ENCODE measurements at places on chromosomes 4 and X. TPM values are rescaled to one million over a fixed set of nuclear protein-coding genes. Genes with fewer than 3 reads are reported as not detected.

DNA sequence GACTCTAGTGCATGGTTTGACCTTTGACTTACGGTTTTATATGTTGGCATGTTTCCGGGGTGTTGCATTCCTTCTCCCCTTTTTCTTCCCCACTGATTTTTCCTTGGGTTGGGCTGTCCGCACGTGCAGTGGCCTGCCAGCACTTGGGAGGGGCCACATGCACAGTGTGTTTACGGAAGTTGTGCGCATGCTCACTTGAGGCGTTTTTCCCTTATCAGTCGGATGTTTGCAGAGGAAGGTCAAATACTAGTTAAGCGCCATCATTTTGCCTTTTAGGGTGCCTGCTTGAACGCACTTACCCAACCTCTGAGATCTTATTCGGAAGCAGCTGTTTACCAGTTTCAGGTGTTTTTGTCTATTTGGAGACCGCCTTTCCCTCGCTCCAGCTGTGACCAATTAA lies 653.9 kb upstream of the AADAT start:
- DNase-seq: no peak
- no peaks in the 10 kb centered on the region for H3K4me1 ChIP-seq
- no peaks in the 10 kb centered on the region for H3K36me3 ChIP-seq

- no peak overlapping the region for H3K27ac ChIP-seq
- no peaks in the 10 kb centered on the region for H3K4me1 ChIP-seq
- no peaks in the 10 kb centered on the region for H3K27me3 ChIP-seq
- H3K4me3 ChIP-seq: no peak overlapping the region
- no peaks in the 10 kb centered on the region for H3K36me3 ChIP-seq
These were observed 9.5 kb downstream of the FRG2 start for GRCh38 chr4:190017357-190018200.

DNA sequence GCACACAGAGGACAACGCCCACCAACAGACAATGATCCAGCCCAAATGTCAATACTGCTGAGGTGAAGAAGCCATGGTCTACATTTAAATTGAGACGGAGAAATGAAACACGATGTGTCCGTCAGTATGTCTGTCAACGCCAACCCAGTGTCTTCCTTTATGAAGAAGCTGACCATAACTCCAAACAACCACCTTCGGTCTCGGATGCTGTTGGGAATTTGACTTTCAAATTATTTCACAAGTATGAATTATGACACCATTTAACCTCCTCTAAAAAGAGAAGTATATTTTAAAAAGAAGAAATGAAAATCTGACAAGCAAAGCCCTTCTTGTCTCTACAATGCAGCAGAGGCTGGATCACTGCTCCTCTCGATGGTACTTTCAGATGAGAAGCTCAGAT lies 123.7 kb upstream of the MAP3K15 start:
- peaks cover 6% of the 10 kb centered on the region for H3K36me3 ChIP-seq
- H3K27me3 ChIP-seq: no peaks in the 10 kb centered on the region
- peaks cover 36% of the 10 kb centered on the region for H3K4me1 ChIP-seq
- no peak for DNase-seq
- no peak overlapping the region for H3K27ac ChIP-seq

DNA sequence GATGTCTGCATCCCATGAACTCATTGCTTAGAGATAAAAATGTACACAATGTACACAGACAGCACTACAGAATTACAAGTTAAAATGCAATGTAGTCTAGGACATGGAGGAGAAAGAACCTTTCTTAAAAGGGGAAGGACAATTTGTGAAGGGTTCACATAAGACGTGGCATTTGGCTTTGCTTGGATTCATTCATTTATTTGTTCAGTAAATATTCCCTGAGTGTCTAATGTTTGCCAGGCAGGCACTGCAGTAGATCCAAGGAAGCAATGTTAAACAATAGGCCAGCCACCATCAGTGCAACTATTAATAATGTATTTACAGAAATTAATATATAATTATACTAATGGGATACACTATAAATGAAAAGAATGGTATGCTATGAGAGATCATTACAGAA lies 94.4 kb downstream of the GRIA2 start:
- no peak for DNase-seq
- no peaks in the 10 kb centered on the region for H3K4me1 ChIP-seq
- H3K4me3 ChIP-seq: no peak overlapping the region
- no peaks in the 10 kb centered on the region for H3K27me3 ChIP-seq
- no peak overlapping the region for H3K27ac ChIP-seq

Gene WNK3
- total RNA-seq: 3.9 TPM

Gene RRH
- not detected for total RNA-seq

DNA sequence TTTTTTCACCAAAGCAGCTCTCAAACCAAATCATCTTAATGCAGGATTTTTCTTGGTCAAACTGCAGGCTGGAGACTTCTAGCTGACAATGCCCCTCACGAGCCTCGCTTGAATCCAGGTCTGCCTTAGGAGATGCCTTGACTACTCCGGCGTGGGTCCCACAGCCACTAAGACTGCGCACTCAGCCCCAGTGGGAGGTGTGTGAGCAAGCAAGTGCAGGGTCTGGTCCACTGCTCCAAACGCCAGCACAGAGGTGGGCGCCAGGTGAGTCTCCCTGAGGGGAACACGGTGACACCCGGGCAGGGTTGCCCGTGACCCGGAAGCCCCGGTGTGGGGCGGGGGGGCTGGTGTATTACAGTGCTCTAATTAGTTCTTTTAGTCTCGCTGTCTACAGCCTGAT lies 838.3 kb downstream of the NLGN4X start:
- no peak overlapping the region for H3K27ac ChIP-seq
- DNase-seq: no peak
- no peaks in the 10 kb centered on the region for H3K27me3 ChIP-seq
- H3K4me3 ChIP-seq: no peak overlapping the region

- no peaks in the 10 kb centered on the region for H3K27me3 ChIP-seq
- H3K4me1 ChIP-seq: no peaks in the 10 kb centered on the region
- H3K27ac ChIP-seq: no peak overlapping the region
- no peak for DNase-seq
These were observed 82.2 kb upstream of the FRG1 start for GRCh38 chr4:189858435-189858834.

GRCh38 chrX:136021160-136021559 lies 35.9 kb downstream of the SLC9A6 start:
- no peak overlapping the region for H3K4me3 ChIP-seq
- no peak for DNase-seq
- peaks cover 8% of the 10 kb centered on the region for H3K36me3 ChIP-seq
- H3K4me1 ChIP-seq: no peaks in the 10 kb centered on the region
- H3K27ac ChIP-seq: no peak overlapping the region
- no peaks in the 10 kb centered on the region for H3K27me3 ChIP-seq

DNA sequence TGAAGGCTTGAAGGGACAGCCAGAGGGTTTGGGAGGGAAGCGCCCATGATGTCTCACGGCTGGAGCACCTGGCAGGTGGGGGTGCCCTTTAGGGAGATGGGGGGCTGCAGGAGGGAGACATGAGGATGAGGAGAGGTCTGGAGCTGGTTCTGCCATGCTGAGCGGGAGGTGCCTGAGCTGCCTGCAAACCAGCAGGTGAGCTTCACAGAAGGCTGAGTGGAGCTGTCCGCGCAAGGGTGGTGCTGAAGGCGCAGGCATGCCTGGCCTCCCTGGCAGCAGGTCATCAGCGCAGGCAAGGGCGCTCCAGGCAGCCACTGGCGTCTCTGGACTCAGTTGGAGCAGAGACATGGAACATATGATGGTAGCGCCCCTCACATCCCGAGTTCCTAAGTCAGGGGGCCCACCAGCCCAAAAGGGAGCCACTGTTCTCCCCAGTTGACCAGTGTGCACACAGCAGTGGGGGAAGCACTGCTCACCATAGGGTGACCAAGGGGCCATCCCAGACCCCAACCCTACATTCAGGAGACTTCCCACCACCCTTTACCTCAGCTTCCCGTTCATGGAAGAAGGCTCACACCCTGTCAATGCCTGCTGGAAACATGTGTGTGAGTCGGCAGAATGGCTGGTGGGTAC lies 25.8 kb downstream of the ADRA2C start:
- H3K27ac ChIP-seq: no peak overlapping the region
- no peak for DNase-seq

GRCh38 chrX:15441464-15441863 lies 51.7 kb downstream of the PIR start:
- H3K4me3 ChIP-seq: no peak overlapping the region
- no peaks in the 10 kb centered on the region for H3K4me1 ChIP-seq
- H3K27ac ChIP-seq: no peak overlapping the region
- DNase-seq: no peak

DNA sequence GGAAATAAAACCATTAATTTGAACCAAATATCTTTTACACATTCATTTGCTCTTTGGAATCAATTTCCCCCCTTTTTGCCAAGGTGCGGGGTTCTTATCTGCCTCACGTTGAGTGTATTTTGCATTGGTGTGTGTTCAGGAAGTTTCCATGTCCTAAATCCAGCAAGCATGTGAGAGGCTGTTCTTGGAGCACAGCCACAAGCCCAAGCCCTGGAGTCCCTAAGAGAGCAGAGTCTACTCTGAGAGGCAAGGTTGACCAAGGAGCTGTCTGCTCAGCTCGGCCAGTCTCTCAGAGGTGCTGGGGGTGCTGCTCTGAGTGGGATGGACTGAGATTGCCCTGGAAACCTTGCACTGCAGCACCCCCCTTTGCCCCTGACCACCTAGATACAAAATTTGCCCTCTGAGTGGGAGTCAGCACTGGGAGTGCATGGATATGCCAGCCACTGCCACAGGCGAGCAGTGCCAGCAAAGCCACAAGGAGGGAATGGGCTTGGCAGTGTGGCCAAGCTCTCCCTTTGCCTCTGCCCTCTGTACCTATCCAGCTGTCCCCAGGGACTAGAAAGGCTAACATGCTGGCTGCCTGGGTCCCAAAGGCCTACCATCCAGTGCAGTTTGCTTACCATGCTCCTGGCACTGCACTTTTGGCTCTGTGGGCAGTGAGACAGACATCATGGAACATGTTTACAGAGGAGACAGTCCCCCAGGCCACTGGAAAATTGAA lies 20.5 kb upstream of the FAM193A start:
- H3K36me3 ChIP-seq: peaks cover 23% of the 10 kb centered on the region
- H3K4me1 ChIP-seq: peaks cover 3% of the 10 kb centered on the region
- H3K27ac ChIP-seq: peak overlapping the region; percentile 44
- DNase-seq: no peak
- H3K4me3 ChIP-seq: no peak overlapping the region

- DNase-seq: no peak
- no peaks in the 10 kb centered on the region for H3K36me3 ChIP-seq
- H3K4me3 ChIP-seq: no peak overlapping the region
- no peak overlapping the region for H3K27ac ChIP-seq
- peaks cover 8% of the 10 kb centered on the region for H3K27me3 ChIP-seq
These were observed 45.1 kb upstream of the AADAT start for GRCh38 chr4:170134821-170135220.

DNA sequence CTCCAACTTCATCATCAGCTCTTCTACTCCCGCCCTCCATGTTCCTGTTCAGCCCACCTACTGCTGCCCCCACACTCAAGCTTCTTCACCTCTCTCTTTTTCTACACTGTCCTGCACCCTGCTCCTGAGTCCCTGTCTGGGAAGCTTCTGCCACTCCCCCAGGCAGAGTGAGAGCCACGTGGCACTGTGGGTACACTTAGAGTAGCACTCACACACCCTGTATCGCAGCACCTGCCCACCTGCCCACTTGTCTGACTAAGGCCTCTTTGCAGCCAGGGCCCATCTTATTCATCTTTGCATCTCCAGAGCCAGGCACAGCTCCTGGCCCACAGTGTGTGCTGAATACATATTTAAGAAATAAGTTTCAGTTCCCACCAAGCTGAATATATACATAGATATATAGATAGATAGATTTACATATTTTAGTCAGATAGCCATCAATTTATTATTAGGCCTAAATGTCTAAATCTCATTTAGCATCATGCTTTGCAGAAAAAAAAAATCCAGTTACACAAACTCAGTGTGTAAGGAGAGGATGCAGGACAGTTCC lies 24.9 kb downstream of the CCDC149 start:
- no peak overlapping the region for H3K27ac ChIP-seq
- H3K36me3 ChIP-seq: peaks cover 5% of the 10 kb centered on the region
- no peak overlapping the region for H3K4me3 ChIP-seq
- no peaks in the 10 kb centered on the region for H3K27me3 ChIP-seq

Gene MAGEB17
- total RNA-seq: not detected

DNA sequence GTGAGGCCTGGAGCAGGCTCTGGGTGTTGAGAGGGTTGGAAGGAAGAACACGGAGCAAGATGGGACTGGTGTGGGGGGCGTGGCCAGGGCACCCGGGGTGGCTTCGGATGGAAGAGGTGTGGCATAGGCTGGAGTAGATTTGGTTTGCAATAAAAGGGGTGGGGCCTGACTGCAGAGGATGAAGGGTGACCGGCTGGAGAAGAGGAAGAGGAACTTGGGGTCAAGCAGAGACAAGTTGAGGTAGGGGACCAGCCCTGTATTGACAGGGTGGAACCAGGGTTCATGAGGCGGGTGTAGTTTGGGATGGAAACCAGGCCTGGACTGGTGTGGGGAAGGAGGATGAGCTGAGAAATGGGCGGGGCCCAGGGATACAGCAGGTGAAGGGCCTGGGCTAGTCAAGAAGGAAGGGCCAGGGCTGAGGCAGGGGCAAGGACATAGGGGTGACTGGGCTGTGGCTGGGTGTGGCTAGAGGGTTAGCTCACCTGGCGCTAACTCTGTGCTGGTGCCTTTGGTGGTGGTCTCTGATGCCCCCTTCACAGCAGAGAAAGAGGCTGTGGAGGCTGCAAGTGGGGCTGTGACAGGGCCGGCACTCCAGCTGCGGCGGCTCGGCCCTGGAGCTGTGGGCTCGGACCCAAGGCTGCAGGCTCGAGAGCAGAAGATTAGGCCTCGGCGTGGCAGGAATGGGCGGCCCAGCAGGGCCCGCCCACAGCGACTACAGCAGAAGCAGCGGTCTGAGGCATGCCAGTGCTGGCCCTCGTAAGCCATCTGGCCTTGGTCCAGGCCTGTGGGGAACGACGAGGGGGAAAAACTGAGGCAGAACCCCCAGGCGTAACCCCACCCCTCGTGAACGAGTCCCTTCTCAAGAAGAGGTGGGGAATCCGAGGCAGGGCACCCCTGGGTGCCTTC lies 5.0 kb downstream of the PLP2 start:
- no peak overlapping the region for H3K4me3 ChIP-seq
- peaks cover 13% of the 10 kb centered on the region for H3K4me1 ChIP-seq
- no peak for DNase-seq

DNA sequence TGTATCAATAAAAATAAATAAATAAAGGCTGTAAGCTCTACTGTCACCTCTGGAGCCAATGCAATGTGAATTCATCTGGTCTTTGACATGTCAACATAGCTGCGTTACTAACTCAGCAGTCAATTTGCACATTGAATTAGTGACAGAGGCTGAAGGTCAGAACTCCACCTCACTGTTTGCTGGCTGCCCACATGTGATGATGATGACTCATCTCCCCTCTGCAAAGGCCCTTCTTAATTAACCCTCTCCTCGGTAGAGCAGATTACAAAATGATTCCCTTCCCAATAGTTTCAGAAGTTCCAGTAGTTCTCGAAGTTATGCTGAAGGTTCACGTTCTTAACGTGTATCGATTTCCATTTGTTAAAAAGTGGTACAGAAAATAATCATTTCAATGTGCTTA lies 1626.0 kb upstream of the TENM3 start:
- H3K27me3 ChIP-seq: no peaks in the 10 kb centered on the region
- H3K27ac ChIP-seq: no peak overlapping the region
- H3K4me1 ChIP-seq: no peaks in the 10 kb centered on the region
